ENCODE measurements at places on chromosomes 13 and 19.

DNA sequence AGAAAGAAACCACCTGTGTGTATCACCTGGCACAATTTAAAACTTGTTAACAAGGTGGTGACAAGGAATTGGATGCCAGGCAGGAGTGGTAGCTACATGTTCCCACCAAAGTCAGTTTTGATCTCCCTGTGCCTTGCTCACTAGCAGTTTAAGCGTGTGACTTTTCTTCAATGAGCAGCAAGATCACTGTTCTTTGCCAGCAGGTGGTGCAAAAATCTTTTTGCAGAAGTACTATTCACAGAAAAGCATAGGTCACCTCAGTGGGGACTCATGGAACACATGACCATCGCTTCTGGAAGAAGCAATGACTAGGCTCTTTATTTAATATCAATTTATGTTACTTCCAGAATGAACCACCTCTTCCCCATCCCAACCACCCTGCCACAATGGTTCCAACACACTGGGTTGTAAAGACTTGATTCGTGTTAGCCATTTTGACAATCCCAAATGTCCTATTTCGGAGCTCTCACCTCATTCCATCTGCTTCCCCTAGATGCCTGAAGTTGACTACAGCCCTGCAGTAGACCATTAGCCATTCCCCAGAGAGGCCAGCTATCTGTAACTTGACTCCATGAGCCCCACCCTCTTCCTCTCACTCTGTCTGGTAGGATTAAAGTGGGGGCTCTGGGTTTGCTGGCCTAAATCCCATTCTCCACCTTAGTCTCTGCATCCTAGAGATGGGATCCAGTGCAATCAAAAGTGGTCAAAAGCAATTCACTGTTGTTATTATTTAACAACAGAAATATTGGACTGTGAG is 59.1 kb upstream of the TNFRSF19 start:
- DNase-seq, result peak; percentile 3

GRCh38 chr13:51050021-51050830 is 60.8 kb downstream of the C13orf42 start:
- DNase-seq, result no peak

- no peak for DNase-seq
Observed at GRCh38 chr19:19948800-19949199, 48.1 kb downstream of the ZNF93 start.

GRCh38 chr13:29845440-29846056 is 4.9 kb downstream of the UBL3 start:
- no peak for DNase-seq

DNA sequence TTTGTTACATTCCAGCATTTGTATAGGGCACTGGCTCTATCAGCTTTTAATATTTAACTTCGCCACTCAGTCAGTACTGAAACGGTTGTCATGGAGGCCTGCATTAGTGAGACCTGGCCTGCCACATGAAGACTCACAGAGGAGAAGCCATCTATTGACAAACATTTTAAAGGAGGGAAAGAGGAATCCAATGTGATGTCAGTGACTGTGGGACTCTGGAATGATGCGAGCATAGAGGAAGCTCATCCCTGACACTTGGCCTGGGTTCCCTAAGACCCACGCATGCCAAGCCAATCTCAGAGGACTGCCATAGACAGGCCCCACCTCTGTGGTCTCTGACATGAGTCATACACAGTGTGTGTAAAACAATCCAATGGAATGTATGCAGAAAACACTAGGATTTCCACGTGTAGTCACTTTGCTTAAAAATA is 7.9 kb upstream of the DPY19L3 start:
- DNase-seq, result no peak

DNA sequence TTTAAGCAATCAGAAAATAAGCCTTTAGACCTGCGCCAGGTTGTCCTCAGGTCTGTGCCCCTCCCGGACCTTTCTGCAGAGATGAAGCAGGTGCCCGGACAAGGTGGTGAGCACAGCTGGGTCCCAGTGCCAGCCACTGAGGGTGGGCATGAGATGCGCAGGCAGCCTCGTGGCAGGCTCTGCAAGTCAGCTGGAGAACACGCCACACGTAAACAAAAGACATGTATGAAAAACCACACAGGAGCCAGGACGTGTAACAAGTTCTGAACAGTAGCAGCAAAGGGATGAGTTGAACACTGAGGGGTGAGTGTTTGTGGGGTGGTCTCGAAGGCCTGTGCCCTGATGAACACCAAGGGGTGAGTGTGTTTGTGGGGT is 68.8 kb upstream of the MCF2L start:
- DNase-seq, result no peak

DNA sequence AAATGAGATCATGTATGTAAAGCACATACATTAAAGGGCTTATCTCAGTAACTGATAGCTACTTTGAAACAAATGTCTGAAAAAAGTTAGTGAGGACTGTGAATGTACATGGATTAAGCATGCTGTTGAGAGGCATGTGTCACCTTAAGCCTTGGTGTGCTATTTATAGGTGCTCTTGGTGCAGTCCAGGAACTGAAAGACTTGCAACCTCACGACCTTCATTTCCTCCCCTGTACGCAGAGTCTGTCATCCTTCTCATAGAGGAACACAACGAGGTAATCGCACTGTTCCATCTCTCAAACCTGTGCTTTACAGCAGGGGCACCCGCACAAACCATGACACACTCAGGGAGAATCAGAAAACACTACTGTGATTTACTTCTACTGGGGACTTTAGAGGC is 65.6 kb downstream of the UFM1 start:
- no peak for DNase-seq

- no peak for DNase-seq
Observed at GRCh38 chr19:41531438-41532311, 44.3 kb upstream of the CEACAM21 start.

- no peak for DNase-seq
Observed at GRCh38 chr19:49390131-49390928, 2.3 kb downstream of the KASH5 start.

DNA sequence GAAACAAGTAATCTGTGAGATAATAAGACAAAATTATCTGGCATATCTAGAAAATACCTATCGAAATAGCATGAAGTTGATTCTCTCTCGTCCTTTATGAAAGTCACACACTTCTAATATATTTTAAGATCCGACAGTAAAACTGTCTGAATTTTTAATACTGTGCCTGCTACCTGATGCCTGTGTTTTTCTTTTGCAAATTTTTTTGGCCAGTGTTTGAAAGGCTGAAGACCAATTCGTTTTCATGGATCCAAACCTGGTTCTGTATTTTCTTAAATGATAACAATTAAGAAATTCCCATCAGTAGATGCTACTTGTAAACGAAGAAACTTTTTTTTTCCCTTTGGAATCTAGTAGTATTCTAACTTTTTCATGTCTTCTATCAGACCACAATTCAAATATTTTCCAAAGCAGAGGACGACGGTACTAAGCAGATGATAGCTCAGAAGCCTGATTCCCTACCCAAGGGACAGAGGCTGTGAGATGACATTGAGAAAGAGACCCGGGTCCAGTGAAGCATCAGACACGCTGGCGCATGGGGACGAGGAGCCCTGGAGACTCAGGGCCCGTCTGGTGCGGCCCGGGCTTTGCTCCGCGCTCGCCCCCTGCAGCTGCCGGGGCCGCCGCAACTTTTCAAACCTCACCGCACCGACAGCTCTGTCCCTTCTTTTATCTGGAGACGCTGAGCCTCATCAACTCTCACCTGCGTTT is 49.5 kb upstream of the PABPC3 start:
- DNase-seq, result no peak

DNA sequence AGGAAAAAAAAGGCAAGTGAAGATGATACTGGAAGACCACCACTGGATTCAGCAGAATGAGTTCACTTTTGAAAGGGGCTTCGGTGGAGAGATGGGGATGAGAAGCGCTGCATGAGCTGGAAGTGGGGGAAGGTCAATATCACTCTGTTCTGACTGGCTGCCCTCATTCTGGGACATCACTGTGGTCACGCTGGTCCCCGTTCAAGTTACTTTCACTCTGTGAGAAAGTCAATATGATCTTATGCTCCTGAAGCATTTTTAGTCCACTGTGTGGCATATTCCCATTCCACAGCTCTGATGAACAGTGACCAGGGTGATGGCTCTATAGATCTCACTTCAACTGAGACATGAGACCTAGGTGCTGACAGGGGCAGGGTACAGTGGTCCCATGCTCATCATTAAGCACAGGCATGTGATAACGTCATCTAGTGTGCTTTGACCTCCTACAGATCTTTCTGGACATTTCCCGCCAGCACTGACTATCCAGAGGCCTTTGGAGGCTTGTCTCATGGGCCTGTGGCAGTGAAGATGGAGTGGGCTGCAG is 40.2 kb upstream of the GPR183 start:
- no peak for DNase-seq

DNA sequence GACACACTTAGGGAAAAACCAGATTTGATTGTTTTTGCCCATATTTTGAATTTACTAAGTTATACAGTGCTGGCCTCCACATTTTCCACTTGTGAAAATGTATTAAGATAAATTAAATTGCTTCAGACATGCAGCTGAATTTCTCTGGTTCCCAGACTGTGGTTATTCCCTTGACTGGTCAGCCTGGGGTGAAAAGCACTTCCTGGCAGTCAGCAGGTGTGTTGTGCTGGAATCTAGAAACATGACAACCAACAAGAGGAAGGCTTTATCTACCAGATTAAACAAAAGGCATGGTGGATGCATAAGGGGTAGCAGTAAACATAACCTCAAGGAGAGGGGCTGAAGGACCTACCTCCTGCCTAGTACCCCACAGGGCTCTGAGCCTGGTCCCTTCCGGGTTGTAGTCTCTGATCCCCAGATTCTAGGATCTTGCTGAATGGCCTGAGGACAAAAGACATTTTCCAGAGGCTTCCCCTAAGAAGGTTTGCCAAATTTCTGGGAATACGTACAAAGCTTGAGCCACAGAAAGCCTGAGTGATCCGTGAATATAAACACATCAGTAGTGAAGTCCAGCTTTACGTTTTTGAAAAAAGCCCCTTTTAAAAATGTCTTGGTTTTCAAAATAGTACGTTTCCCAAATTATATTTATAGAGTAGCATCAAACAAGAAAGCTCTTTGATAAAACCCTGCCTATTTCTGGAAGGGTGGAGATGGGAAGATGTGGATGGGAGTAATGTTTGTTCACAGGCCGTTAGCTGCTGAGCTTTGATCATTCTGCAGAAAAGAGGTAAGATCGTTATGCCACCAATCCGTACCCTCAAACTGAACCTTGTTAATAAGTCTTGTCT is 133.4 kb downstream of the LACC1 start:
- DNase-seq, result no peak

DNA sequence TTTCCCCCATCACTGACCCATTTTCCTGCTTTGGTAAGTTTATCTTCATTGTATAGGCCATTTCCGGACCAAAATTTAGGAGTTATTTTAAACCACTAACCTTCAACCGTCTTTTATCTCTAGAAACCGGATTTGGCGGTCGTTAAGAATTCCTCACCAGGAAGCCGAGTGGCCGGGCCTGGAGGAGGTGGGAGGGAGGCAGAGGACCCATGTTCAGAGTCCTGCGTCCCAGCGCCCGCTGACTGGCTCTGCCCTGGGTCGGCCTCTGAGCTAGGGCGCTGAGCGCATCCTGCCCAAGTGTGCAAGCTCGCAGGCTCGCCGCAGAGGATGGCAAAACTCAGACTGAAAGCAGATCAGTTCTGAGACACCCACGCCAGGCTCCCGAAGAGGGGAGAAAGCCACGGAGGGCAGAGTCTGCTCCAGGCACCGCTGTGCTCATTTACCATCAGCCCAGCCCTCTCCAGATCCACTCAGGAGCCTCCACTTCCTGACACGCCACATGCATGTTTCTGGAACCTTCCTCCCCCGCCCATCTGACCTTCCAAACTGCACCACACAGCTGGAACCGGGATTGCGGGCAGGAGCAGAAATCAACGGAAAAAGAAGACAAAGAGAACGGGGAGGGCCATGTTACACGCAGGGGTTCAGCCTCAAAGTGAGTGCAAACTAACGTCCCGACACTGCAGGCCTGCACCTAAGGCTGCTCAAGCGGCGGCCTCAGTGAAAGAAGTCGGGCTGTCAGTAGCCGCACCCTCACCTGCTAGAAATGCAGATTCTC is 8.3 kb downstream of the COL4A1 start:
- DNase-seq, result no peak

- DNase-seq, result no peak
Observed at GRCh38 chr19:18784786-18785120, 6.4 kb downstream of the COMP start.

- DNase-seq, result no peak
Observed at GRCh38 chr19:17871878-17872250, at the start of gene SLC5A5. SLC5A5 (plus strand) TSS chr19:17871945; CDS start chr19:17872320, 375 bp downstream.

GRCh38 chr13:111614009-111614408 is 293.6 kb downstream of the TEX29 start:
- no peak for DNase-seq

GRCh38 chr13:67296511-67296910 is 66.4 kb upstream of the PCDH9 start:
- DNase-seq, result no peak

GRCh38 chr19:10113592-10113963 is 2.1 kb downstream of the P2RY11 start:
- no peak for DNase-seq

GRCh38 chr19:32012886-32013631 is 332.4 kb upstream of the ZNF507 start:
- DNase-seq, result no peak

DNA sequence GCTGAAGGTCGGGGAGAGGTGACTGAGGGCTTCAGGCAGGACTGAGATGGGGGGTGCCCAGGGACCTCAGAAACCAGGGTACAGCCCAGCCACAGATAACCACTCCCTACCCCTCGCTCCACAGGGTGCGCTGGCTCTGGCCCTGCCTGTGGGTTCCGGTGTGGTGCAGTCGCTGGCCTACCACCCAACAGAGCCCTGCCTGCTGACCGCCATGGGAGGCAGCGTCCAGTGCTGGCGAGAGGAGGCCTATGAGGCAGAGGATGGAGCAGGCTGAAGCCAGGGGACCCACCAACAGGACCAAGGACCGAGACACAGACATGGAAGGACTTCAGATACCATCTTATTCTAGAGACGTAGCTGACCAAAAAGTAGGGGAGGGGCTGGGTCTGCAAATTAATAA is 6.3 kb downstream of the DHPS start:
- DNase-seq, result no peak

- no peak for DNase-seq
Observed at GRCh38 chr13:109297628-109298027, 488.8 kb downstream of the IRS2 start.

GRCh38 chr13:114056205-114057013 is 76.0 kb downstream of the RASA3 start:
- no peak for DNase-seq

GRCh38 chr19:17235971-17236777 is 9.5 kb downstream of the NR2F6 start:
- DNase-seq, result peak; percentile 6

DNA sequence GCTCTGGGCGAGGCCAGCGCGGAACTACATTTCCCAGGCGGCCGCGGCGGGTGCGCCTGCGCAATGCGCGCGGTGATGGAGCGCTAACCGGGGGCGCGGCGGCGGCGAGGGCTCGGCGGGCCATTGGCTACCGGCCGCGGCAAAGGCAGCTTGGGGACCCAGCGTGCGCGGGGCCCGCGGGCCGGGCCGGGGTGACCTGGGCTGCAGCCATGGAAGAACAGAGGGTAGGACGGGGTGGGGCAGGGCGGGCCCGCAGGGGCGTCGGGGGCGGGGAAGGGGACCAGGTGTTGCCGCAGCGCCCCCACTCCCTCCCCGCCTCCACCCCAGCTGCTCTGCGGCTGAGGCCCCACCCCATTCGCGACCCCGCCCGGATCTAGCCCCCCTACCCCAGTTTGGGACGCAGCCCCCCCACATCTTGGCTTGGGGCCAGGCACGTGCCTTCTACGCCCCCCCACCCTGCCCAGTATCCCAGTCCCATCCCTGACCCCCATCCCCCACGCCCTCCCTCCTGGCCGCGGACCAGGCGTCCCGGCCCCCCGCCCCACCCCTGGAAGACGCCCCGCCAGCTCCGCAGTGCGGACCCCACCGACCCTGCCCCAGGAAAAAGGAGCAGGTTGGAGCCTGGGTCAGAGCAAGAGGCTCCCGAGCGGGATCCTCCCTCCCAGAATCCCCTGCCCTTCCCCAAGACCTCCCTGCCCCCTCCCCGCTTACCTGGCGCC is at the start of gene FSD1:
Gene FSD1, plus strand, starts transcription at position 61 of the 719 bp plus-strand sequence. Its CDS starts 149 bp downstream, at position 210.
- peak; percentile 23 for DNase-seq
